T-helper 22 cell (primary cell): ENCODE measurements at places on chromosomes 12 and 14.

GRCh38 chr12:105721051-105721825, 390.7 kb downstream of the C12orf75 start:
- no peak for DNase-seq

DNA sequence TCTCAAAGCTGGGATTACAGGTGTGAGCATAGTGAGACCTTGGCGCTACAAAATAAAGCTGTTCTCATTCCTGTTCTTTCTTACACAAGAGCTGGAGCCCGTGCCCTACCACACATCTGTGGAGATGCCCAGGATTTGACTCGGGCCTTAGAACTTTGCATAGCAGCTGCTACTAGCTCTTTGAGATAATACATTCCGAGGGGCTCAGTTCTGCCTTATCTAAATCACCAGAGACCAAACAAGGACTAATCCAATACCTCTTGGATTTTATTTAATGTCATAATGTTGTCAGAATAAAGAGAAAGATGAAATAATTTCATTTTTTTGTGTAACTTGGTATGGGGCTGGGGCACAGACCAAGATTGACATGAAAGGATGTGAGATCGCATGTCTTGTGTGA, 7.6 kb downstream of the PNP start:
- DNase-seq = no peak

GRCh38 chr14:96627386-96627785, 125.2 kb downstream of the PAPOLA start:
- no peak for DNase-seq

- no peak for DNase-seq
Observed at GRCh38 chr12:76539727-76540126, 19.8 kb downstream of the OSBPL8 start.

GRCh38 chr12:50057896-50058670, 687 bp downstream of the ASIC1 start:
- DNase-seq = no peak

GRCh38 chr14:50523271-50524041, 8.9 kb downstream of the MAP4K5 start:
- DNase-seq = no peak

DNA sequence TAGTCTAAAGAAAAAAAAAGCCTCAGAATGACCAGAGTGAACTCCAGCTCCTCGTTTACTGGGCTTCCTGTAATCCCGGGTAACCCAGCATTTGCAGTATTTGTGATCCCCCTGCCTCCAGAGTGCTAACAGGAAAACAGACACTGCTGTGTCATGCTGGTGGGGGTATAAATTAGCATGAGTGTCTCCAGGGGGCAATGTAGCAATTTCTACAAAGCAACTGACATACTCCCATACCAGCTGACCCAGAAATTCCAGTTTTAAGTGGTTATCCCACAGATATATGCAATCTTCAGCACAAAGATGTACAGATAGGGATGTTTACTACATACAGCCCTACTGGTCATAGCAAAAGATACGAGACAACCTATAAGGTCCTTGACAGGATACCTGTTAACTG, 18.8 kb downstream of the TTC7B start:
- no peak for DNase-seq

GRCh38 chr14:69351385-69351784, 46.7 kb downstream of the ERH start:
- DNase-seq = no peak

GRCh38 chr12:40315375-40315774, 90.6 kb downstream of the LRRK2 start:
- DNase-seq = no peak

- DNase-seq = no peak
Observed at GRCh38 chr12:122730215-122731014, at the start of gene HCAR1. Gene HCAR1 (minus strand): TSS chr12:122730844. CDS start chr12:122730339, 505 bp downstream.

DNA sequence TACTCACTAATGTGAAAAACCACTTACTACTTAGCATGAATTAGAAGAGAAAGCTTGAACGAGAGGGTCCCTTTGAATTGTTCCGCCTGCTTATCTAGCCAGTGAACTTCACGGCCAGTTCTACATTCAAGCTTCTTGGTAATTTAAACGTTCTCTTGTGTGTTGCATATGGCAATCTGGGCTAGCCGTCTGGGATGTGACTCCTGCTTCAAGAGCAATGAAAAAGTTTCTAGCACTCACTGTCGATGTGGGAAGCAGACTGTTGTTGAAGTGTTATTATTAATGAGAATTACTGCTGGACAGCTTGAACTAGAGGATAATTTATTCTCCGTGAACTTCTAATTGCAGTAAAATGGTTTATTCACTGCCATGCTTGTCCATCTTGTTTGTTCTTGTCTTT, 93.9 kb downstream of the SLC15A5 start:
- no peak for DNase-seq

- no peak for DNase-seq
Observed at GRCh38 chr14:65164068-65164824, 61.9 kb upstream of the MAX start.

DNA sequence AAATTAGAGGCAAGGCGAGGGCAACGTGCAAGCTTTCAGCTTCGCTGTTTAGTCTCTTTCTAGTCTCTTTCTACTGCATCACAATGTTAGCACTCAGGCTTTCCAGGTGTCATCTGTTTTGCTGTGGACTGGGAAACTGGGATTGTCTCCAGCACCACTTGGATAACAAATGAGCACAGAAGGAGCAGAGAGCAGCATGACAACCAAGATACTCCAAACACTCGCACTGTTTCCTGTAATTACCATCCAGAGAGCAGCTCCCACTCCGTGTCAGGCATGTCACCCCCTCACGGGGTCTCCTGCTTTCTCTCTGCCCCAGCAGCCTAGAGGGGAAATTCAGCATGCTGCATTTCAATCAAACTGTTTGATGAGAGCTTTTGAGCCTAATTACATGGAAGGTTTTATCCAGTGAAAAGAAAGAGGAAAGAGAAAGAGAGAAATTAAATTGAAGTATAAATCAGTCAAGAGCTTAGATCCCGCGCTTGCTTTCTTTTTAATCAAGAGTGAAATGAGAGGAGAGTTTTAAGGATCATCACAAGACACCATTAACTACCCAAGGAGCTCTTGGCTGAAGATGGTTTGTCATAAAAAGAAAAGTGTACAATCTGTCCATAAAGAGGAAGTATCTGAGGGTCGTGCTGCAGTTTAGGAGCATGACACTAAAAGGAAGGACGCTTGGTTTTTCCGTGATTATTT, 917.7 kb downstream of the DIO2 start:
- no peak for DNase-seq

DNA sequence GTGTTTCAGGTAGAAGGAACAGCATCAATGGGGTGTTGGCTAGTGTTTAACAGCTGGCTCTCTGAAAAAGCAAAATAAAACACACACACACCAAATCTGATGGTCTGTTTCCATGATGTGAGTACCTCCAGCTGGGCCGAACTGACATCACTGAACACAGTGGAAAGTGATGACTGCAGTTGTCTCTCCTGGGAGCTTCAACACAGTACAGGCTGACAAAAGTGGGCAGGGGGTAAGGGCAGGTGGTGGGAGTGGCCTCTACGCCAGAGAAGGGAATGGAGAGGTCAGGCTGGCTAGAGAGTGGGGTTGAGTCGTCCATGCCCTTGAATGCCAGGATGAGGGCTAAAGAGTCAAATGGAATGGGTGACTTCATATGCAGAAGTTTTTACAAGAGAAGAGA, 8.0 kb upstream of the HNF1A start:
- DNase-seq = no peak

GRCh38 chr12:27185234-27186021, 58.7 kb upstream of the STK38L start:
- no peak for DNase-seq

- no peak for DNase-seq
Observed at GRCh38 chr12:45425426-45425825, 209.5 kb downstream of the ANO6 start.

GRCh38 chr14:104852280-104852663, 12.8 kb upstream of the CEP170B start:
- no peak for DNase-seq

DNA sequence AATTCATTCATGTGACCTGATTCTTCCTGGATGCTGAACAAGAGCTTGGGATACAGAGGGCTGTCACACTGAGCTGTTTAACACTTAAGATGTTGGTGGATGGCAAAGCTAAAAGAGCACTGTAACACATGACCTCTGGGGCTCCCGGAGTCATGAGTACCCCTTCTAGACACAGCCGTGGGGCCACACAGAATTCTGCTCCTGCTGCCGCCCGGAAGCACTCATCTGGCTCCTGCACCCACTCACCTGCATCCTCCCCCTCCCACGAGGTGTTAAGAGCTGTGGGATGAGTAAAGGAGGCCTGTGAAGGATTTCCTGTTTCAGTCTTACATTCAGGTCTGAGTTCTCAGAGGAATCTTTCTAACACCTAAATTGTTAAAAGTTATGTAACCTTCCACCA, 78.0 kb upstream of the SSTR1 start:
- no peak for DNase-seq

DNA sequence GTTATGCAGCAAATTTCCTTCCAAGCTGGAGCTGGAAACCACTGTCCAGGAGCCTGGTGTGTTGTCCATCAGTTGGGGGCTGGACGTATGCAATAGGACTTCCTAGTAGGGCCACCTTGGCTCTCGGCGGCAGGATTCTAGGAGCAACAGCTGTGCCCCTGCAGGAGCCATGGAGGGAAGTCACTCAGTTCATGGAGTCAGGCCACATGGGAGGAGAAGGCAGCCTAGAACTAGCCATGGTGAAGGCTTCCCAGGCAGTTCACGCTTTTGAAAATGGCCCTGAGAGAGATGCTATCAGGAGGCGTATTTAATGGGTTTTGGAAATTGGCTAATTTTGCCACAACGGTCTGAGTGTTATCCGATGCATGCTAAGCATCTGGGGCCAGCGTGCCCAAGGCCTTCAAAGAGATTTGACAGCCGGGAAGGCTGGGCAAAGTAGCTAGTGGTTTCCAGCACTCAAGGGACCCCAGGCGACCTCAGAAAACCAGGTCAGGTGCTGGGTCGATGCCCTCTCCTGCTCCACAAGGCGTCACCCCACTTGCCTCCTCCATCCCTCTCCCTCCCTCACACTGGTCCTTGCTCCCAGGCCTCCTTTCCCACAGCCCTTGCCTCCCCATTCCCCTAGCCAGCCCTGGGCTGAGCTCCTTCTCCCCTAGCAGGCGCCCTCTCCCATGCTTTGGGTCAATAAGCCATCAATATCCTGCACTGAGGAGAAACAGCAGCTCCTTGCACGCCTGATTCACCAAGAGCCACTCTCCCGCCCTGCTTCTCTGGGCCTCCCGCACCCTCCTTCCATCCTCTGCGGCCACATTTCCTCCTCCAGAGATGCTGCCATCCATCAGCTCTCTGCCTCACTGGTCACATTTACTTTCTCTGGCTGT, 30.9 kb upstream of the SYNDIG1L start:
- no peak for DNase-seq

DNA sequence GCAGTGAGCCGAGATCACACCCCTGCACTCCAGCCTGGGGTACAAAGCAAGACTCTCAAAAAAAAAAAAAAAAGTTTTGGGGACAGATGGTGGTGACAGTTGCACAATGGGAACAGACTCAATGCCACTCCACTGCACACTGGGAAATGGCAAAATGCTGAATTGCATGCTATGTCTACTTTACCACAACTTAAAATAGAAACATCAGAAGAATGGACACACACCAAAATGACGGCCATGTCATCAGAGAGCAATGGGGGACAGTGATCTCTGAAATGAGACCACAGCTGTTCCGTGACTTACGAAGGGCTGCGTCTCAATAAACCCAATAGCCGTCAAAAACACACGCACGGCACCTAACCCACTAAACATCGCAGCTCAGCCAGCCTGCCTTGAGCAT, 13.7 kb downstream of the DDX54 start:
- DNase-seq = no peak

GRCh38 chr14:68284834-68285233, 465.3 kb downstream of the RAD51B start:
- DNase-seq = no peak

DNA sequence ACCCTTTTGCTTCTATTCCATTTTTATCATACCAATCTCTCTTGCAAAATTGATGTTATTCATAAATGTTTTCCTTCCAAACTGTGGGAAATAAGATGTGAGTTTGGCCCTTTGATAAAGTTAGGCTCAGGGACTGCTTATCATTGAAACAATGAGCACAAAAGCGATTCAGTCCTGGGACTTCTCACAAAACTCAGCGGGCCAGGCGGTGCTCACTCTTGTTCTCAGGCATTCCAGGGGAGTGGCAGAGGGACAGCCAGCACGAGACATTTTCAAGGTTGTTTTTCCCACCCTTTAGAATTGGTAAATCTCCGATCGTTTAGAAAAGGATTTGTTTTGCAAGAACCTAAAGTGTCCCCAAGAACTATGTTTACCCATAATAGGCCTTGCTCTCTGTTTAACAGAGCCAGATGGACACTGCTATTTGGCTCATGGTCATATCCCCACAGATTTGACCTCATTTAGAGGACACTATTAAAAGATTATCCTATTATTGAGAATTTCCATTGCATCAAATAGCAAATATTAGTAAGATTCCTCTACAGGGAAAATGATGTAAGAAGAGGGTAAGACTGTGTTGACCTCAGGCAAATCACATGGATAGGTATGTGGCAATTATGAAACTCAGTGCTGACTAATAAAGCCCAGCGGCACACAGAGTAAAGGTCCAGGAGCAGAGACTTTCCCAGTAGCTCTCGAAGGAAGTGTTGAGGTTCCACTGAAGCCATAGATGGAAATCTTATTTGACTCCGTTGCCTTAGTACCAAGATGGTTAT, 102.7 kb upstream of the USP44 start:
- DNase-seq = no peak

- DNase-seq = peak; percentile 8
Observed at GRCh38 chr14:35533357-35534207, at the start of gene INSM2. Gene INSM2 (plus strand): TSS chr14:35534164. CDS start chr14:35534253, 89 bp downstream.

GRCh38 chr12:7092229-7092985, at the start of gene C1R:
Gene C1R (minus strand): TSS chr12:7092445. CDS start chr12:7092388, 57 bp downstream.
- peak; percentile 27 for DNase-seq

GRCh38 chr12:62903151-62903550, 31.8 kb downstream of the PPM1H start:
- DNase-seq = no peak

DNA sequence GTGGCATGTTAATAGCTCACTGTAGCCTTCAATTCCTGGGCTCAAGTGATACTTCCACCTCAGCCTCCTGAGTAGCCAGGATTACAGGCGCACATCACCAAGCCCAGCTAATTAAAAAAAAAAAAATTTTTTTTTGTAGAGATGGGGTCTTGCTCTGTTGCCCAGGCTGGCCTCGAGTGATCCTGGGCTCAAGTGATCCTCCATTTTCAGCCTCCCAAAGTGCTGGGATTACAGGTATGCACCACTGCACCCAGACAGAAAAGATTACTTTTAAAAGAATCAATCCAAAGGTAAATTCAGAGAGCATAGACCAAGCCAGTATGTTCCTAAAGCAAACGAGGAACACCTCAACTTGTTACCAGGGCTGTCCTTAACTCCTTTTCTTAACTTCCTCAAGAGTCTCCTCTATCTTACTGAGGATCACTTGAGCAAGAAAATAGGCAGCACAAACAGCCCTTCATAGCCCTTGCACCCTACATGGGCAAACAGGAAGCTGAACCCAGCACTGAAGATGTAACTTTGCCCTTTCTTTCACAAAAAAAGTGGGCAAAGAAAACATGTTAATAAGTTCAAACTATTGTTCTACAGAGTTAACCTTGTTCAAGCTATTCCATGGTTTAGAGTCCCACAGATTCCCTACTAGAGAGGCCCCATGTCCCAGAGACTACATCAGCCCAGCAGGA, 11.3 kb downstream of the CS start:
- DNase-seq = no peak
